ENCODE measurements at places on chromosomes 4 and X.

GRCh38 chr4:56220261-56220660 lies 167.0 kb downstream of the AASDH start:
- no peak for DNase-seq

- no peak for DNase-seq
These were observed 15.8 kb downstream of the EFNB1 start for GRCh38 chrX:68844581-68844980.

DNA sequence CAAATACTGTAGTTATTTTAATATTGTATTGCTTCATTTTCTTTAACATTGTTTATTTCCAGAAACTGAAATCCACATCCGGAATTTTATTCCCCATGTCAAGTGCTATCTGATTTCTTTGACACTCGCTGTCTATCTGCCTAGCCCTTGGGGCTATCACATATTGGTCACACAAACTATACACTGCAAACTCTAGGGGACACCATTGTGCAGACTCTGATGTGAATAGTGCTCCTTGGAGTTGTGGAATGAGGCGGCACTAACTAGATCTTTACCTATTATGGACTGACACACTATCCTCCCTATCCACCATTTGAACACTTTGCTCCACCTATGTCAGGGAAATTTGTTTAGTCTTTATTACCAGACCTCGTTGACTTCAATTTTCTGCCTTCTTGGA lies 534.5 kb downstream of the GLUD2 start:
- DNase-seq, result no peak

- no peak for DNase-seq
These were observed 210.7 kb upstream of the PRPS2 start for GRCh38 chrX:12580548-12580947.

DNA sequence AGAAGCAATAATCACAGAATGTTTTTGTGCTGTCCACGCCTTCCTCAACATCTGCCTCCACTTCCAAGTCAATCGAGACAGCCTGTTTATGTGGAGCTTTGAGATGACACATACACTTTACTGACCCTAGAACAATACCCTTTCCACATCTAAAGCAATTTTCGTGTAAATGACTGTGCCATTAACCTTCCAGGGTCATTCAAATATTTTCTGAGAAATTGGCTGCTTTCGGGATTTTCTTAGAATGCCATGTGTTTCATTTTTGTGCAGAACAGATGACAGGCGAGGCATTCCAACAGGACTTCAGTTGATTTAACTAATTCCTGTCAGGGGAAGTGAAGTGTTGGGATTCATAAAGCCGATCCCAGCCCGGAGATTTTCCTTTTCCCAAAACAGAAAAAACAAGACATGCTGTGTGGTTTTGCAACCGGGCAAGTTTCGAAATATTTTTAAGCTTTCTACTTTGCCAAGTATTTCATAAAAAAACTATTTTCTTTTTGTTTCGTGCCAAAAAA lies 73.9 kb downstream of the SORBS2 start:
- DNase-seq, result no peak

DNA sequence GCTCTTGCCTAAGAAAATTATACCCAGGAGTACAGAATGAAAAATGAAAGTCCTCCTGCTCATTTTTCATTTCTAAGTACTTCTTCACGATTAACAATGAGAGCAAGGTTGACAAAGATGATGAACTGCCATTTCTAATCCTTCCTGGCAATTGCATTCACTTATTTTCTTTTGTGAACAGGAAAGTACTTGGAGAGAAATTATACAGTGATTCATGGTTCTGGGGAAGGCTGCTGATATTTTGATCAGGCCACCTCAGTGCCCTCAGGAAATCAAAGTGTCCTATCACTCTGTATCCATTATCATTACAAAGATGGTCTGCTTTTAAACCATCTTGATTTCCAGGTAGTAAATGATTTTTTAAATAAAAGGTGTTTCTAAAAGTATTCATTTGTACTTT lies 467.5 kb downstream of the PACRGL start:
- no peak for DNase-seq

DNA sequence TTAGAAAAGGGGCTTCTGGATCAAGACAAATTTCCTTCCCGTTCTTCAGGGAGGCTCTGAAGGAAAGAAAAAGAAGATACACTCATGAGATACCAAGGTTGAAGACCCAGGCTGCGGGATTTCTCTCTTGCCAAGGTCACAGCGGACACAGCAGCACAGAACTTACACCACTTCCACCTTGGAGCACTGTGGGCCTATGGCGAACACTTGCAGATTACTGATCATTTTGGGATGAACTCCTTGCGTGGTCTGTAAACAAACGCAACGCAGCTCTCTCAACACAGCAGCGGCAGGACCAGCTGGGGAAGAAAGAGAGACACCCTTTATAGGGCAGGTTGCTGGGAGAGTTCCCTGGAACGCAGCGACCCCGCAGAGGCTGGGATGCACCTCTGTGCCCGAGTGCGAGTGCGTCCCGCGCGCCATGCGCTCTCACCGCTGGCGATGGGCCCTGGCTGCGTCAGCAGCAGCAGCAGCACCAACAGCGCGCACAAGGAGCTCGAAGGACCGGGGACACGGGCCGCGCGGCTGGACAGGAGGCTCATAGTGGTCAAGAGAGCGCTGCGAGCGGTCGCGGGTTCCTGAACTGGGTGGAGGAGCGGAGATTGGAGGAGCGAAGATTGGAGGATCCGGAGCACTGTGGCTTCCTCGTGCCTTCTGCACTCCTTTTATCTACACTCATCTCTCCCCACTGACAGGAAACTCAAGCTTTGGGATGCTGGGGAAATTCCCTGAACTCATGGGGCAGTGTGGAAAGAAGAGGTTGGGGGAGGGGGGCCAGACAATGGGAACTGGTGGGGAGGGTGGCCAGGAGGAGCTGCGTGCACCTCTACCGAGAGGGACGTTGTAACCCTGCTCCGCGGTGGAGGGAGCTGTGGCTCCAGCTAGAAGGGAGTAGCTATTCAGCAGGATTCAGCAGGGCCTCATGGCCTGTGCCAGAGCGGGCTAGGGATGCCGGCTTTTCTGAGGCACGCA lies at the start of gene CXCL5:
CXCL5 (minus strand) TSS at position 638 of the 972 bp plus-strand sequence; CDS start at position 542, 96 bp downstream.
- DNase-seq, result no peak

- DNase-seq, result no peak
These were observed 582.3 kb downstream of the FSTL5 start for GRCh38 chr4:161581262-161582230.

- DNase-seq, result no peak
These were observed 209.3 kb downstream of the UGT8 start for GRCh38 chr4:114807759-114808404.

DNA sequence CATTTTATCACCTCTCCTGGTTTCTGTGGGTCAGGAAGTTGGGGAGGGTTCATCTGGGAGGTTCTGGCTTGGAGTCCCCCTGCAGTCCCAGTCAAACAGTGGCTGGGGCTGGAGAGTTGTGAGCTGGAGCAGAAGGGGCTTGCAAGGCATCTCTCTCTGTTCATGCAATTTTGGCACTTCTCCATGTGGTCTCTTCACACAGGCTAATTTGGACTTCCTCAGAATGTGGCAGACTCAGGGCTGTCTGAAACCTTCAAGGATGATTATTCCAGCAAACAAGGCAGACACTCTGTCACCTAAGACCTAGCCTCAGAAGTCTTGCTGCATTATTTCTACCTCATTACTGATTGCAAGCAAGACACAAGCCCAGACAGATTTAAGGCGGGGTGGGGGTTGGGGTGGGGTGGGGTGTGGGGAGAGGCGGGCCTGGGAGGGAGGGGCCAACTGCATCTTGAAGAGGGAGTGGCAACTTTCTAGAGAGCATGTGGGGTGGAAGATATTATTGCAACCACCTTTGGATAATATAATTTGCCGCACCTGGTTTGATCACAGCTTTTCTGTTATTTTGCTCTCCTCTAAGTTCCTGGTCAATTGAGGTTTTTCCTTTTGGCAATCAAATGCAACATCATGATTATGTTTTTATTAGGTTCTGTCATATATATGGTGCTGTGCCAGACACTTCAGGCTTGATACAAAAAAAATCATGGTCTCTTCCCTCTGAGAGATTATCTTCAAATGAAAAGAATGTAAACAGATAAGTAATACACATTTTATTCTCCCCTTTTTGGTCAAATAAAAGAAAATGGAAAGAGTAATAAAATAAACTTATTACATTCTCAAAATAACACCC lies 799.5 kb downstream of the RPA4 start:
- no peak for DNase-seq

DNA sequence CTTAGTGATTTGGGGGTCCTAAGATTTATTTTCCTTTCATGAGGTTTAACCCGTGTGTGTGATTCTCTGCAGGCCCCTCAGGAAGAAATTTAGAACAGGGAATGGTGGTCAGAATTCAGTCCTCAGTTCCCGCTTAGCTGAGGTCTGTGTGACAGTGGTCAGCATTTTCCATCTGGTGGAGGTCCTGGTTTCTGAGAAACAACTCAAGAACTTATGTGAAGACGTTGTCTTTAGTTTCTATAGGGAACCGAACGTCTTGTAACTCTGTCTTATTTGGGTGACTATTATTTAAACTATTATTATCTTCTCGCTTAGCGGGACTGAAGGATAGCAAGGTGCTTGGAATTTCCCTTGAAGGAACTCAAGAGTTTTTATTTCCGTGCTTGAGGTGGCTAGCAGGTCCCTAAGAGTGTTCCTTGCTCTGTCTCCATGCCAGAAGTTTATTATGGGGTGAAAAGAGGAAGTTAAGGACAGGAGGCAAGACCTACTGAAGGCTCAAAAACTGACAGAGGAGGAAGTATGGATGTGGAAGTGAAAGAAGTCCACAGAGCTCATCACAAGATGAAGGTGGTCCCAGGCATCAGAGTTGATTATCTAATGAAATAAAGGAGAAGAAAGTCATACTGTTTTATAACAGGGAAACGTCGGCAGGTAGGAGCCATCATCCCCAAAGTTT lies 9.4 kb downstream of the MGST2 start:
- DNase-seq, result no peak

DNA sequence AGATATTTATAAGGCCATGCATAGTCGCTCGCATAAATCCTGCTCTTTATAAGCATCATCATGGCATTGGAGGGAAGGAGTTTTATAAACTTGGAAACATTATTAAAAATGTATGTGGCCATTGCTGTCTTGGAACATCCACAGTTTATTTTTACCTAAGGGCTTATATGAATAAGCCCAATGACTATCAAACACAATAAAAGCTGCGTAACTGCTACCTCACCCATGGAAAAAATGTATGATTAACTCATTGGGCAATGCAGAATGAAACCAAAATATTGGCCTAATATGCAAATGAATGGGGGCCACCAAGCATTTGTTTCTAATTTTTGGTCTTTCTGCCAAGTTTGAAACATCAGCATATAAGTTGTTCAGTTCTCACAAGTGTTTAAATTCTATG lies 19.1 kb downstream of the GEMIN8 start:
- no peak for DNase-seq

DNA sequence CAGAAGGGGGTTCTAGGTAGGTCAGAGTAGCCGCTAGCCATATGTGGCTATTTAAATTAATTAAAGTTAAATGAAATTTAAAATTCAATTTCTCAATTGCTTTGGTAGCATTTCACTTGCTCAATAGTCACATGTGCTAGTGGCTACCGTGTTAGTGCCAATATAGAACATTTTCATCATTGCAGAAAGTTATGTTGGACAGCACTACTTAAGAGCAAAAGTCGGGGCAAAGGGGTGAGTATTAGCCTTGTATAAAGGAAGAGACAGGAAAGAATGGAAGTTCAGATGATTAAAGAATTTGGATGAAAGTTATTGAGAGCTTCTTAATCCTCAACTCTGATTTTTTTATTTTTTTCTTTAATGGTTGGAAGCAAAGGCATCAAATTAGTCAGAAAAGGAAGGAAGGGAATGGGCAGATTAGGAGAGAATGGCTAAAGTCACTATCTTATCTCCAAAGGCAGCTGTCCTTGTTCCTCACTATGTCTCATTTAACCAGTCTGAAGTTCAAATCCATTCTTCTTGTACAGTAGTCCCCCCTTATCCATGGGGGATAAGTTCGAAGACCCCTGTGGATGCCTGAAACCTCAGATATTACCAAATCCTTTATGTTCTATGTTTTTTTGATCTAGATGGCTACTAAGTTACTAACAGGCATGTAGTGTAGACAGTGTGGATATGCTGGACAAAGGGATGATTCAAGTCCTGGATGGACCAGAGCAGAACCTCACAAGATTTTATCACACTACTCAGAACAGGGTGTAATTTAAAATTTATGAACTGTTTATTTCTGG lies 22.9 kb downstream of the OCIAD1 start:
- DNase-seq, result no peak

DNA sequence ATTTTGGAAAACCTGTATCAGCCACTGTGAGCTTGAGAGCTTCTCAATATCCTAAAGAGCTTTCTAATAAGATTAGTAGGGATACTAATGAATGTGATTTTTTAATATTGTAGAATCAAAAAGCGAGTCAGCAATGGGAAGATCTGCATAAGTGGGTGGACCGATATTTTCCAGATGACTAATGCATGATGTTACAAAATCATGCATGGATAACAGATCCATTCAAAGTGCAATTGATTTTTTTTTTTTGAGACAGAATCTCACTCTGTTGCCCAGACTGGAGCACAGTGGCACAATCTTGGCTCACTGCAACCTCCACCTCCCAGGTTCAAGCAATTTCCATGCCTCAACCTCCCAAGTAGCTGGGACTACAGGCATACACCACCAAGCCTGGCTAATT lies 7.3 kb upstream of the CLDN2 start:
- DNase-seq, result no peak

- DNase-seq, result no peak
These were observed 34.6 kb upstream of the WDR1 start for GRCh38 chr4:10151182-10151581.

GRCh38 chr4:121216461-121216860 lies 52.3 kb upstream of the TNIP3 start:
- DNase-seq, result no peak

DNA sequence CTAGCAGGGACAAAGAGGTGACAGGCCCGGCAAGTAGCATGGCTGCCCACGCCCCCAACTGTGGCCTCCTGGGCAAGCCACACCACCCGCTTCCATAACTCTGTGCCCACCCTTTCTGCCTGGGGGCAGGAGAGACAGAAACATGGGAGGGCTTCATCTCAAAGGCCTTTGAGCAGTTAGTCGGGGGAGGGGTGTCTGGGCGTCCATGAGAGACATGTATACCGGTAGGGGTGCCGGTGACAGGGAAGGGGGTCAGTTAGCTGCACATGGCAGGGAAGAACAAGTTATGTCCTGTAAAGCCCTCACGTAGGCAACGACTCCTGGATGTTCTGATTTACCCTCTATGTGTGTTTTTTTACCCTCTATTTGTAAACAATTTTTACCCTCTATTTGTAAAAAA lies 9.3 kb downstream of the PDZD4 start:
- no peak for DNase-seq

DNA sequence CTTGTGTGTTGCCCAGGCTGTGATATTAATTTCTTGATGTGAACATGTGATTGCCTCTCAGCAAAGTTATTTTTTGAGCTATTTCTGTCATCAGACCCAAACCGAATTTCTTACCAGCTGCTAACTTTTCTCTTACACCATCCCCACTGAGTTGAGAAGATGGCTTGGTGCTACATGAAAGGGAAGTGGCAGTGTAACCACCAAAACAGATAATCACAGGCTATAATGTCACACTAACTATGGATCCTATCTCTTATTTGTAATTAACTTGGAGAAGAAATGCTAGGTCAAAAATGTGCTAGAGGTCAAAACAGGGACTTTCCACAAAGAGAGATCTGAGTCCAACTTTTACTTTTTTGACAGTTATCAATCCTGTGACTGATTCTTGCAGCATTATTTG lies 43.8 kb downstream of the ELOVL6 start:
- no peak for DNase-seq
